MV-4-11 (cell line): ENCODE measurements at places on chromosomes 16 and 17.

DNA sequence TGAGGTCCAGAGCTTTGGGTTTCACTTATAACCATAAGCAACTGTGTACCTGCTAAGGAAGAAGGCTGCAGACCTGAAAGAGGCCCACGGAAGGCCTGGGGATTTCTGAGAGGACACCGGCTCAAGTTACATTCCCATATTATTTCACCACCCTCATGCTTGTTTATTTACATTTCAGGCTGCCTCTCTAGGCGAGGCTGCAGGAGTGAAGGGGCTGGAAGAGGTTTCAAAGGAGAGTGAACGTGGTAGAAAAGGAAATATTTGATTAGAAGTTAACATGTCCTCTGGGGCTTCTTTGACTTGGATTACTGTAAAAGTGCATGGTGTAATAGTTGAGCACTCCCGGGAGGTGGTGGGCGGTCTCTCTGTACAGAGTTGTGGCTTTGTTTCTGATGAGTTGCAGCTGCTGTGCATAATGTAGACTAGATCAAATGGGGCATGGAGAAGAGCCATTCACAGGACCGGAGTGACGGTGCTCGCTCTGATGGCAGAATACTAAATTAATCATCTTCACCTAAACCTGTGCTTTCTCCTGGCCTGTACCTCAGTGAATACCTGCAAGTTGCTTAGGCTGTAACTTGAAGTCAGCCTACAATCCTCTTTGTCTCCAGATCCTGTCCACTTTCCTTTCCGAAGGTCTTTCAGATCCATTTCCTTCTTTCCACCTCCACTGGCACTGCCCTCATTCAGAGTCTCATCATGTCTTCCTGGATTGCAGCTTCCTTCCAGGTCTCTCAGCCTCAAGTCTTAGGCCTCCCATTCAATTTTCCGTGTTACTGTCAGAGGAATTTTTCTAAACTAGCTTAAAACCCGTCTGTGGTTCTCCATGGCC, 1.9 kb upstream of the CPD start:
- DNase-seq, result peak; percentile 10

DNA sequence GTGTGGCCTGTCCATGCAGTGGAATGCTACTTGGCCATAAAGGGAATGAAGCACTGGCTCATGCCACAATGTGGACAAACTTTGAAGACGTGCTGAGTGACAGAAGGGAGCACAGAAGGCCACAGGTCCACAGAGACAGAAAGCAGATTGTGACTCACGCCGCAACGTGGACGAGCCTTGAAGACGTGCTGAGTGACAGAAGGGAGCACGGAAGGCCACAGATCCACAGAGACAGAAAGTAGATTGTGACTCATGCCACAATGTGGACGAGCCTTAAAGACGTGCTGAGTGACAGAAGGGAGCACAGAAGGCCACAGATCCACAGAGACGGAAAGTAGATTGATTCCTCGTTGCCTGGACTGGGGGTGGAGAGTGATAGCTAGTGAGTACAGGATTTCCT, 19.2 kb downstream of the ZC3H18 start:
- no peak for DNase-seq

- no peak for DNase-seq
Measured at GRCh38 chr17:78105101-78105500, 23.5 kb downstream of the TMC6 start.

DNA sequence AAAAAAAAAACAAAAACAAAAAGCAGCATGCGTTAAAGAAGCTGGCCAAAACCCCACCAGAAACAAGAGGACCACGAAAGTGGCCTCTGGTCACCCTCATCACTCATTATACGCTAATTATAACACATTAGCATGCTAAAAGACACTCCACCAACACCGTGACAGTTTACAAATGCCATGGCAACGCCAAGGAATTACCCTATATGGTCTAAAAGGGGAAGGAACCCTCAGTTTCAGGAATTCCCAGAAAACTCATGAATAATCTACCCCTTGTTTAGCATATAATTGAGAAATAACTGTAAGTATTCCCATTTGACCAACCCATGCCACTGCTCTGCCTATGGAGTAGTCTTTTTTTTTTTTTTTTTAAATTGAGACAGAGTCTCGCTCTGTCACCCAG, 77.6 kb downstream of the EMP2 start:
- DNase-seq, result peak; percentile 38

- no peak for DNase-seq
Measured at GRCh38 chr17:13067629-13068303, 49.9 kb upstream of the ELAC2 start.

GRCh38 chr17:66107731-66108130, 84.2 kb downstream of the CEP112 start:
- no peak for DNase-seq

GRCh38 chr17:77854083-77854758, 104.3 kb upstream of the TNRC6C start:
- no peak for DNase-seq

GRCh38 chr17:27545562-27546229, 85.3 kb upstream of the LGALS9 start:
- peak; percentile 75 for DNase-seq

DNA sequence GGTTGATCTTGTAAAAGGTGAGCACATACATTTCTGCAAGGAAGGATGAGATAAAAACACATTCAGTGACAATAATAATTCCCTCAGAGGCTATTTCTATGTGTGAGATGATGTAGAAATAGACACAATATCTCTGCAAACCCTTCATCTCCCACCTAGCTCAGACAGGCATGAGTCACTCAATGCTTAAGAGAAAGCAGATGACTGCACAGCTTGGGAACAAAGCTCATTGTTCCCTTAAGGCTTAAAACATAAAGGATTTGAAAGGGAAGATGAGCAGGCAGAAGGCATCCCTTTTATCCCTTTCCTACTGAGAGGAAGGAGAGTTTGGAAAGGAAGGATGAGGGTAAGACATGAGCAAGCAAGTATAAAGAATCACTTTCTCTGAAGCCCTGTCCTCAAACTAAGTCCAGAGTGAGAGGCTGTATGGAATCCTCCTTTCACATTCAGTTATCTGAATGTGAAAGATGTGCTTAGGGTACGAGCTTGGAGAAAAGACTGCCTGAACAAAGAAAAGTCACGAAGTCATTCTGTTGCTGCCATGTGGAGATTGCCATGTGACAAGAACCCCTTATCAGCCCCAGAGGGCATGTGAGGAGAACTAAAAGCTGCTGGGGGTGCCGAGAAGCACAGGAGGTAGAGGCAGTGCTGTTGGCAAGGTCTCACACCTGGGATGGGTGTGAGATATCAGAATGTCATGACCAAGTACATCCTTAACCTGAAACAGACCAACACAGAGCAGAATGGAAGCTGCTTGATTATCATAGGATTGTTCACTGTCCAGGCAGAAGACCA, 58.2 kb downstream of the CNTNAP4 start:
- no peak for DNase-seq

DNA sequence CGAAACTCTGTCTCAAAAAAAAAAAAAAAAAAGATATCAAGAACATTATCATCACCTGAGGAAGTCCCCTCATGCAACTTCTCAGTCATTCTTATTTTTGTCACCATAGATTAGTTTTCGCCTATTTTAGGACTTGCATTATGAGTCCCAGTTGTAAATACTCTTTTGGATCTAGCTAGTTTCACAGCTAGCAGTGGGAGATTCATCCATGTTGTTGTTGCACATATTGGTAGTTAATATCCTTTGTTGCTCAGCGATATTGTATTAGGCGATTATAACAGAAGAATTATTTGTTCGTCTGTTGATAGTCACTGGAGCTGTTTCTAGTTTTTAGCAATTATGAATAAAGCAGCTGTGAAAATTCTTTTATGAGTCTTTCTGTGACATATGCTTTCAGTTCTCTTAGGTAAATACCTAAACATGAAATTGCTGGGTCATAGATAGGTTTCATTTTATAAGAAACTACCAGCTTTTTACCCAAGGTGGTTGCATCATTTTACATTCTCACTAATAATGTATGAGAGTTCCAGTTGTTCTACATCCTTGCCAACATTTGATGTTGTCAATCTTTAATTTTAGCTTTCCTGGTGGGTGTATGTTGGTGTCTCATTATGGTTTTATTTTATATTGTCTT, 40.7 kb upstream of the MAP3K14 start:
- no peak for DNase-seq

- peak; percentile 68 for DNase-seq
Measured at GRCh38 chr16:57736419-57737351, 1.1 kb downstream of the KATNB1 start.

- DNase-seq, result no peak
Measured at GRCh38 chr16:71347146-71347545, 11.4 kb upstream of the CALB2 start.

GRCh38 chr17:44981221-44981968, 13.3 kb upstream of the C1QL1 start:
- DNase-seq, result no peak

DNA sequence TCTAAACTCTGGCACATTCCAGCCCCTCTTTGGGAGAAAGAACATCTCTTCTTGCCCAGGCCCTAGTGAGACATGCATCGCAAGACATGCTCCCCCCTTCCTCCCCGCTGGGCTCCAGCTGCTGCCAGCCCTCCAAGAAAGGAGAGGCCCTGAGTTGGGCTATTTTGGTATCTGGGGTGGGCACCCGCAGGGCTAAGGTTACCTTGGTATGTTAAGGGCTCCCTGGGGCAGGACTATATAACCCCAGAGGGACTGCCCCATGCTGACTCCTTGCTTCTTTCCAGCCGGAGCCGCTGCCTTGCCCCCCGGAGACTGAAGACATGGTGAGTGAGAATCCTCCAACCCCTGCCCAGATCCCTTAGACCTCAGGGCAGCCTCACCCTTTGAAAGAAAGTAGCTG, at the start of gene MYL11:
TSS of gene MYL11 (plus strand) at position 265 of the 400 bp plus-strand sequence. CDS start at position 321, 56 bp downstream.
- DNase-seq, result no peak

GRCh38 chr17:59652119-59652518, 32.4 kb downstream of the CLTC start:
- DNase-seq, result no peak

DNA sequence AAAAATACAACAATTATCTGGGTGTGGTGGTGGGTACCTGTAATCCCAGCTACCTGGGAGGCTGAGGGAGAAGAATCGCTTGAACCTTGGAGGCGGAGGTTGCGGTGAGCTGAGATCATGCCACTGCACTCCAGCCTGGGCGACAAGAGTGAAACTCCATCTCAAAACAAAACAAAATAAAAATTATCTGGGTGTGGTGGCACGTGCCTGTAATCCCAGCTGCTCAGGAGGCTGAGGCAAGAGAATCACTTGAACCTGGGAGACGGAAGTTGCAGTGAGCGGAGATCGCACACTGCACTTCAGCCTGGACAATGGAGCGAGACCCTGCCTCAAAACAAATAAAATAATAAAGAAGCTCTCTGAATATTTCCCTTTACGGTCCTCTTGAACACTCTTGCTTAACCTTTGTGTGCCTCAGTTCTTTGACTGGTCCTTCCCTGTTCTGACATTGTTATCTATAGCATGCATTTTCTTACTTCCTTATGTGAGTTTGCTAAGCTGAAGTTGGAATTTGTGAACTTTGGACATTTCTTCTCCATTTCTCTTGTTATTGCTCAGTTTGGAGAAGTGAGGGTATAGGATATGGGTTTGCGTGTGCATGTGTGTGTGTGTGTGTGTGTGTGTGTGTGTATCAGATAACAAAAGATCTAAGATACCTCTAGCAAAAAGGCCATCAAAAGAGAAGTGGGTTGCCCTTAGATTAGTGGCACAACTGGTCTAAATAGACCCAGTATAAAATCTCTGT, 29.7 kb upstream of the WSB1 start:
- peak; percentile 85 for DNase-seq

DNA sequence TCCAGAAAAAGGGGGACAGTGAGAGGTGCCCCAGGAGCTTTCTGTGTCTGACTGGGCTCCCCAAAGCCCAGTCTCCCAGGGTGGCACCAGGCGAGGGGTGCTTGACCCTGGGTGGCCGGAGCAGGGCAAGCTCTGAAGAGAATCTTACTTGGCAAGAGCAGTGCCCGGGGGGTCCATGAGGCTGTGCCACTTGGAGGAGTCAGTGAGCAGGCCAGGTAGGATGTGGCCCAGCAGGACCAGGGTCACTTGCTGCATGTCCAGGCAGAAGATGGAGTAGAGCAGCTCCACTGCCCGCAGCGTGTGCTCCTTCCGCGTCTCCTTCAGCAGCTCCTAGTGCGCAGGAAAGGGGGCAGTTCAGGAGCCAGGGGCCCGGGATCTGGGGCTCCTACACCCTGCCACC, 7.3 kb downstream of the CSF3 start:
- DNase-seq, result no peak

GRCh38 chr17:42340691-42341127, 47.5 kb downstream of the STAT3 start:
- DNase-seq, result no peak
